Activated naive CD4-positive, alpha-beta T cell treated with Interleukin-2 at 50 U/mL for 16 hours (primary cell): ENCODE measurements at places on chromosomes 3 and 15.
A peak's percentile ranks its signal among the peaks of the same experiment; 100 is the strongest.

- DNase-seq: no peak
These were observed 21.2 kb upstream of the FAM81A start for GRCh38 chr15:59416816-59417215.

- no peak for DNase-seq
These were observed 2.1 kb upstream of the AMOTL2 start for GRCh38 chr3:134376385-134376765.

DNA sequence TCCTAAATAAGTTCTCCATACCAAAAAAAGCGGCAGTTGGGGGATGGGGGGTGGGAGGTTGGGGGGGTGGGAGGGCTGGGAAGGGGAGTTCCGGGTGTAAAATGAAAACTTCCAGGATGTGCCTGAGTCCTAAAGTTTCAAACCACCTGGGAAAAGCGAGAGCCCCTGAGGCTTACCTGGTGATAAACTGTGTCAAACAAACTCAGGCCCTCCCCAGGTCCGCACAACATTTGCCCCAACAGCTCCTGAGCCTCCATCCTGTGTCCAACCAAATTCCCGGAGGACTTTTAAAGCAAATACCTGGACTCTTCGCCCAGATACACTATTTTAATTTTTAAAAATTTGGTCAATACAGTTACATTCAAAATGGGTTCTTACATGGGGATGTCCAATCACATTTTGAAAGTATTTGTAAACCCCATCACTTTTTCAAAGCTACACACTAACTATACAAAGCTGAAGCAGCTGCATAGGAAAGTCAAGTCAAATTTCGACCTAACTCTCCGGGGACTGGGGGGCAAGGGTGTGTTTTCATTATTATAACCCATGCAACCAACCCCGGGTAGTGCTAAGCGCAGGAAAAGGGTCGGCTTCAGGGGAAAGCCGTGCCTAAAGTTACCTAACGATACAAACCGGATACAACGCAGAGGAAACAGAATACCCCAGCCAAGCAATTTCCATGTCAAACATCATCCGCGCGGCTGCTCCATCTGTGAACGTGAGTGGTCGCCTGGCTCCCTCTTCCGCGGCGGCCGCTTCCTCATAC is 685 bp upstream of the FOXB1 start:
- no peak for DNase-seq

DNA sequence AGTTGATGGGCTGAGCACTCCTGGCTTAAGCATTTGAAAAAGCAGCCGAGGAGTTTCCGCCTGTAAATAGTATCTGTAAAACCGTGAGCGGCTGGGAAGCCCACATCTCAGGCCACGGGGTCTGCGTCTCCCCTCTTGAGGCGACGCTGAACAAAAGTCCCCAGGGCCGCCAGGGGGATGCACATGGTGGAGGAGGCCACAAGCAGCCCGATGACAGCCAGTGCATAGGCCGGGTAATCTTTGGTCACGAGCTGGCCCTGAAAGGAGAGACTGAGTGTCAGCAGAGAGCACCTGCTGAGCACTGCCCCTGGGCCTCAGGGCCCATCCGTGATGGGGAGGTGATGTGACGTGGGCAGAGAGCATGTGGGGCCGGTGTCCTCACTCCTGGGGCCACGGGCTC is 37.5 kb downstream of the SLC6A20 start:
- no peak for DNase-seq

GRCh38 chr3:58868097-58868779 is 181.6 kb downstream of the CFAP20DC start:
- DNase-seq: no peak

GRCh38 chr3:52721002-52721729 is 15.3 kb downstream of the SPCS1 start:
- no peak for DNase-seq

DNA sequence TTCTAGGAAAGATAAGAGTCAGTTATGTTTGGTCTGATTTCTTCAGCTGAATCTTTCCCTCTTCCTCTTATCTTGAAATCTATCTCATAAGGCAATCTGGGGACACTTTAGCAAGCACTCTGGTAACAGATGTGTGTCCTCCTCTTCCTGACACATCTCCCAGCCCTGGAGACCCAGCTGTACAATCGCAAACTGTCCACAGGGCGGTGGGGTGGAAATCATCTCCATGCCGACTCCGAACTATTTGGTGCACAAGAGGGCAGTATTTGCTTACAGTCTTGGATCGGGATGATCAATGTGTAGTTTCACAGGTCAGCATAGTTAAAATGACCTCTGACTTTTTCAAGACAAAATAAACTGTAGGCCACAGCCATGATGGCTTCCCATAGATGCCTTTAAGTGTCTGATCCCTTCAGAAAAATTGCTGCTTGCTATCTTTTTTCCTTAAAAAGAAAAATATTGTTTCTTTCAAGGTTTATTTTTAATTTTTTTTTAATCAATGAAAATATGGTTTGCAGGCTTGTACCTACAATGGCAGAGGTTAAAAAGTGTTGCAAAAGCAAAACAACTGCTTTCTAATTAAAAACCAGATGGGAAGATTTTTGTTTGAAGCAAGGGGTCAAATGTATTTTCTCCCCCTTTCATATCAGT is 17.7 kb downstream of the EEFSEC start:
- no peak for DNase-seq

DNA sequence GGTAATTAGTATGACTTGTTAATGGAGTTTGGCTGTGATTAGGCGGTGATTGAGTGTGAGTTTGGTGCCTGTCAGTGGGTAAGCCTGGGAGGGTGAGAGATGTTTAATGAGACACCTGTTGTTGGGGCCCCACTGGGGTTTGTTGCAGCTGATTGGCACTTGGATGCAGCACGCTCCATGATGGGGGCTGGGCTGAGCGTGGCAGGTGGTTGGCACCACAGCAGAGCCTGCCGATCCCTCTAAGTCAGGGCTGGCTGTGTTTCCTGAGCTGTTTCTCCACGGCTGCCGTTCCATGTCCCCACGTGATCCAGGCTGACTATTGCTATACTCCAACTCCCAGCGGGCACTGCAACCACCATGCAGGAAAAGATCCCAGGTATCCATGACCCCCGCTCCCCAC is 93.5 kb upstream of the ARRDC4 start:
- no peak for DNase-seq

DNA sequence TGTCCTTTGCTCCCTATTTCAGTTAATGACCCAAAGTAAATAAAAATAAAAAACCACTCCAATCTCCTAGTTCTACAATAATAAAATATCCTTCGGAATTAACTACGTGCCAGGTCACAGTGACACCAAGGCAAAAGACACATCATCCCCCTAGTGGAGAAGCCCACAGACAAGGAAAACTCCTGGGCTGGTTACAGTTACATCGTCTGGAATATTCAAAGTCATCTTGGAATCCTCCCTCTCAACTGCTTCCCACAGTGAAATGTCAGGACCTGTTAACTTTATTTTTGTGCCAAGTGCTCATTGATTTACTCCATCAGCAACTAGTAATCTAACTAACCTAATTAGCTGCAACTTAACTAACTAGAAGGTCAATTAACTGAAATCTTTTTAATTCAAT is 349.3 kb downstream of the MAGI1 start:
- DNase-seq: no peak

GRCh38 chr15:26177816-26178215 is 314.7 kb upstream of the ATP10A start:
- DNase-seq: no peak

- DNase-seq: peak; percentile 73
These were observed 40.1 kb downstream of the CDCP1 start for GRCh38 chr3:45105855-45106671.

DNA sequence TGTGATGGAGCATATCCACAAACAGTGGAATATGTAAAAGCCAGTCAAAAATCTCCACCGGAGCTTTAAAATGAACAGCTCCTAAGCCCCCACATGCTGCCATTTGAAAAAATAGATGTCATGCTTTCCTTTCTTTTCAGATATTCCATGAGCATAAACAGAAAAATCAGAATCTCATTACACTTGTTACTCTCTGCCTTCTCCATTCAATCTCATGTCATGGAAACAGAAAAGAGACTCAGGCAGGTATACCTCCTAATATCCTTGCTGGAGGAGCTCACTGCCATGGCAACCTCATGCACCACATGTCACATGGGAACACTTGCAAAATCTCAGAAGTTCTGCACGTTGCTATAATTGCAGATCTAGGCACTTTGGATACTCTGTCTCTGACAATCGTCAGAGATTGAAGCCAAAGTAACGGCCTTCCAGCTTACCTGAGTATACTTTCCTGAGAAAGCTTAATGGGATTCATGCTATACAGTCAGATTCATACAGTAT is 317.0 kb upstream of the ADAMTS9 start:
- DNase-seq: no peak

GRCh38 chr3:106229495-106230278 is 360.9 kb upstream of the CBLB start:
- DNase-seq: no peak

DNA sequence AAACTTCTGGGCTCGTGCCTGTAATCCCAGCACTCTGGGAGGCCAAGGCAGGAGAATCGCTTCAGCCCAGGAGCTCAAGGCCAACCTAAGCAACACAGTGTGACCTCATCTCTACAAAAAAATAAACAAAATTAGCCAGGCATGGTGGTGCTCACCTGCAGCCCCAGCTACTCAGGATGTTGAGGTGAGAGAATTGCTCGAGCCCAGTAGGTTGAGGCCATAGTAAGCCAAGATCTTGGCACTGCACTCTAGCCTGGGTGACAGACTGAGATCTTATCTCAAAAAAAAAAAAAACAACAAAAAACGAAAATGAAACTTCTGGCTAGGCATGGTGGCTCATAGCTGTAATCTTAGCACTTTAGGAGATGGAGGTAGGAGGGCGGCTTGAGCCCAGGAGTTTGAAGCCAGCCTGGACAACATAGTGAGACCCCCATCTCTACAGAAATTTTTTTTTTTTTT is 53.7 kb downstream of the PIK3CB start:
- peak; percentile 37 for DNase-seq

DNA sequence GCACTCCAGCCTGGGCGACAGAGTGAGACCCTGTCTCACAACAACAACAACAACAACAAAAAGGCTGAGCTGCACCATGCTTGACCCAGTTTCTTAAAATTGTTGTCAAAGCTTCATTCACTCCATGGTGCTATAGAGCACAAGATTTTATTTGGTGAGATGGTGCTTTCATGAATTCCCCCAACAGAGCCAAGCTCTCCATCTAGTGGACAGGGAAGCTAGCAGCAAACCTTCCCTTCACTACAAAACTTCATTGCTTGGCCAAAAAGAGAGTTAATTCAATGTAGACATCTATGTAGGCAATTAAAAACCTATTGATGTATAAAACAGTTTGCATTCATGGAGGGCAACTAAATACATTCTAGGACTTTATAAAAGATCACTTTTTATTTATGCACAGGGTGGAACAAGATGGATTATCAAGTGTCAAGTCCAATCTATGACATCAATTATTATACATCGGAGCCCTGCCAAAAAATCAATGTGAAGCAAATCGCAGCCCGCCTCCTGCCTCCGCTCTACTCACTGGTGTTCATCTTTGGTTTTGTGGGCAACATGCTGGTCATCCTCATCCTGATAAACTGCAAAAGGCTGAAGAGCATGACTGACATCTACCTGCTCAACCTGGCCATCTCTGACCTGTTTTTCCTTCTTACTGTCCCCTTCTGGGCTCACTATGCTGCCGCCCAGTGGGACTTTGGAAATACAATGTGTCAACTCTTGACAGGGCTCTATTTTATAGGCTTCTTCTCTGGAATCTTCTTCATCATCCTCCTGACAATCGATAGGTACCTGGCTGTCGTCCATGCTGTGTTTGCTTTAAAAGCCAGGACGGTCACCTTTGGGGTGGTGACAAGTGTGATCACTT is 2.0 kb downstream of the CCR5 start:
- DNase-seq: no peak

GRCh38 chr3:23253214-23253613 is 50.1 kb downstream of the UBE2E2 start:
- DNase-seq: no peak

GRCh38 chr15:26883466-26883865 is 16.6 kb downstream of the GABRA5 start:
- DNase-seq: no peak

GRCh38 chr3:63774781-63775180 is 44.3 kb upstream of the C3orf49 start:
- no peak for DNase-seq

DNA sequence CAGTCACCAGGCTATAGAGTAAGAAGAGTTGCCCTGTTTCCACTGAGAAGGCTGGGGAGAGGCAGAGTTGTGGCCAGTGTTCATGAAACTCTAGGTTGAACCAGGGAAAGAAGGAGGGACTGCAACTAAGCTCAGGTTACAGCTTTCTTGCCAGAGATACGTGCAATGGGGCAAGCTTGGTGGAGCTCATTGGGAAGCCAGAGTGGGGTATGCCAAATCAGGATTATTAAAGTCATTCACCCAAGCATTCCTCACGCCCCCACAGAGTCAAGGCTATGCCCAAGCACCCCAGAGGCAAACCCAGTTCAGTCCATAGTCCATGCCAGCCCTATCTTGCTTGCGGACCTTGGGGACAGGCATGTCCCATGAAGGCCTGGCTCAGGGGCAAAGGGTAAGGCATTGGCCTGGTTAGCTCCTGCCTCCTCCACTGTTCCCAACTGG is 17.6 kb downstream of the SLC6A20 start:
- DNase-seq: no peak

DNA sequence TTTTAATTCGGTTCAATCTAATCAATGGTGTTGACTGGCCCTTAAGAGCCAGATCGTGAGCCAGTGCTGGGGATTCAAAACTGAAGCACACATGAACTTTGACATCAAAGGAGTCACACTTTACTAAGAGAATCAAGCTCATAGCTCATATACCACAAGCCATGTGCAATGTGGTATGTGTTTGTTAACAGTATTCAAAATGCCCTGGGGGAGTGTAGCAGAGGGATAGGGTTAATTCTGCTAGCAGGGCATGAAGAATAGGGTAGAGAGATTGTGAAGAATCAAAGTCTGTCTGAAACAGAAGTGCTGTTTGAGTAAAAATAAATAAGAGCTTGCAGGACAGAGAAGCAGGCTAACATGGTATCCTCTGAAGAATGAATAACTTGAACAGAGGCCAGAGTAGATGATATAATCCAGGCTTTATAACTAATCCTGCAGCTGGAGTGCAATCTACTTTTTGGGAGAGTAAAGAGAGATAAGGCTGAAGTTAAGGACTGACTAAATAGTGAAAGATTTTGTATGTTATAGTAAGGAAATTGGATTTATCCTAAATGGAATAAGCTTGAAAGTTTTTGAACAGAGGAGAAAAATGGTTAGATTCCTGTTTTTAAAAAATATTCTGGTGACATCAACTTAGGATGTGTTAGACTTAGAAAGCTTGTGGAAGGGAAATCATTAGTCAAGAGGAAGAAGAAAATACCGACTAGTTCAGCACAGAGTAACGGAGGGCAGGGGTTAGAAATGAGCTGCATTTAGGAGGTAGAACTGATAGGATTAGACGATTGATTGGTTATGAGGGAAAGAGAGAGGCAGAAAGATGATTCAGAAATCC is 292.0 kb downstream of the NFKBIZ start:
- no peak for DNase-seq

DNA sequence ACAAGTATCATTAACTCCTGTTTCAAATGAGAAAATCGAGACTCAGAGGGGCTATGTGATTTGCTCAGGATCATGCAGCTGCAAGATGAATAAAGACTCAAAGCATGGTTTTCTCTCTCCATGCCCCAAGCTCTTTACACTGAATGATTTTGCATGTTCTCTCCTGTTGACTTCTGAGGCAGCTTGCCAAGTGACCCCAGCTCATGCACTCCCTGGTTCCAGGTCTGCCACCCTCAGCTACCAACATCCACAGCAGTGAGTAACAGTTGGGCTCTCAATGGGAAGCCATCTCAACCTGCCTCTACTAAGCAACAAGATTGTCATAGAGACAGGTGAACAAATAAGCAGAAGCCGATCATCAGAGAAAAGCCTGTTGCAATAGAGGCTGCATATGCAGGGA is 116.9 kb upstream of the GADL1 start:
- no peak for DNase-seq
